ENCODE measurements at places on chromosomes 4 and X.

- DNase-seq: peak; percentile 9
Measured at GRCh38 chr4:87975466-87975865, at the start of gene SPP1. TSS of gene SPP1 (plus strand) at chr4:87975714. CDS start at chr4:87976896, 1,182 bp downstream.

DNA sequence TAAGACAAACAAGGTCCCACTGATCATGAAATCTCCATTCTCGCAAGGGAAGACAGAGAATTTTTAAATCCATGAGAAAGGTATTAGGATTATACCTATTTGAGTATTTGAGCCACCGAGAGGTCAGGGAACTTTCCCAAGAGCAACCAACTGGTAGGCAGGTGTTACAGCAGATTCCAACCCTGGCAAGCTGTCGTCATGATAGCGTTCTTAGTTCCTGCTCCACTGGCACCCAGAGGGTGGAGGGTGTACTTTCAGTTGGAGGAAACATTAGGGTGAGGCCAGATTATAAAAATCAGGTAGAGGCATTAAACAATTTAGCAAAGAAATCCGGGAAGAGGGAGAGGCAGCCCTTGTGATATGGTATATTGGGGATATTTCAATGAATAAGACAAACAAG lies 23.3 kb downstream of the COQ2 start:
- no peak for DNase-seq

DNA sequence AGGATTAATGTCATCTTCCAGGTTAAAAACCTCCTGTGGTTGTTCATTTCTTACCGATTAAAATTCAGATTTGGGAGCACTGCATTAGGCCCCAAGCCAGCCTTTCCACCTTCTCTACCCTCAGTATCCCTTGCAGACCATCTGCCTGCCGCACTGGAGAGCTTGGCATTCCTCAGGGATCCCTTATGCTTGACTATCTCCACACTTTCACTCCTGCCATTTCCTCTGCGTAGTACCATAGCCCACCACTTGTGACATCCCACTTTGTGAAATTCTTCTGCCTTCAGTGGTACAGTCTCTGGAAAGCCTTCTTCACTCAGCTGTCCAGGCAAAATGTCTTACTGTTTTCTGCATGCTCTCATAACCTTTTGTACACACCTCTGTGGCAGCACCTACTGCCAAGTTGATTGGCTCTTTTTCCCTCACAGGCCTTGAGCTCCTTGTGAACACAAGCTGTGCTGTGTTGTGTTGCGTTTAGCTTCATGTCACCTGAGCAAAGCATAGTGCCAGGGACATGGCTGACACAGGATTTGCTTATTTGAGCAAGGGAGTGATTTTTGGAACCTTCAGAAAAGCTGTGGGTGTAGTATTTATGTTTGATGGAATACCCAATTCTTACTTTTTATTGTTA lies 156.4 kb downstream of the ARX start:
- no peak for DNase-seq

- peak; percentile 71 for DNase-seq
Measured at GRCh38 chrX:53093177-53093655, 726 bp upstream of the KANTR start.

DNA sequence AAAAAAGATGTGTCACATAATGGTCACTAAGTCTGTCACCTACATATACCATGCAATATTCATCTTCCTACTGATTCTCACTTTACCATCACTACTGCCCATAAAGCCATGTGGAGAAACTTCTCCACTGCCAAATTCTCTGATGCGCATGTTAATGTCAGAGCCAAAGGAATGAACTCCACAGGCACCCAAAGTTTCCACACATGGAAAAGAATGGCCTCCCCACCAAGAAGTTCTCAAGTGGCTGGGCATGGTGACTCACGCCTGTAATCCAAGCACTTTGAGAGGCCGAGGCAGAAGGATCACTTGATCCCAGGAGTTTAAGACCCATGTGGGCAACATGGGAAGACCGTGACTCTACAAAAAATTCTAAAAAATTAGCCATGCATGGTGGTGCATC lies 43.8 kb upstream of the UGDH start:
- DNase-seq: no peak

DNA sequence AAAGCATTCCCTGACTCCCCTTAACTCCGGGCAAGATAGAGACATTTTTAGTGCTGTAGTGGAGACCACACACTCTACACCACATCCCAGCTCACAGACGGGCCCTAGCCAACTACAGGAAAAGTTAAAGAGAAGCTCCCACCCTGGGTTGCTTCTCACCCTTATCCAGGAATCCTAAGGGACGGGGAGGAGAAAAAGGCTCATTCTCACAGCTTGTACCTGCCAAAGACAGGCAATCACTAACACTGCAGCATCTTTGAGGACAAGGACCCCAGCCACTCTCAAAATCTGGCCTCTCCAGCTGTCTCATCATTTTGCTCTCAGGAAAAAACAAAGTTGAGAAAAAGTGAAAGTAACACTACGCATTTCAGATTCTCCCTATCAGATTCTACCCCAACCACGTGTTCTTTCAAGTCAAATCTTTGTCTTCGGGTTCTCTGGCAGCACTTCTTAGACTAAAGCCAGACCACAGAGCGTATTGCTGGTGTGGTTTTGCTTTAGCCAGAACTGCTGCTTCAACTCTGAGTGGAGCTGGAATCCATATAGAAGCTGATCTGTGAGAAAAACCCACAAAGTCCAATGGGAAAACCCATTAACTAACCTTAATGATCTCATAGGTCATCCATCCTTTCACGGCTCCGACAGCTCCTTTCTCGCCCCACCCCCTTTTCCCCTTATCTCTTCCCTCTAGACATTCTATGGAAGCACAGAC lies 605.9 kb upstream of the DIPK2B start:
- DNase-seq: peak; percentile 14

DNA sequence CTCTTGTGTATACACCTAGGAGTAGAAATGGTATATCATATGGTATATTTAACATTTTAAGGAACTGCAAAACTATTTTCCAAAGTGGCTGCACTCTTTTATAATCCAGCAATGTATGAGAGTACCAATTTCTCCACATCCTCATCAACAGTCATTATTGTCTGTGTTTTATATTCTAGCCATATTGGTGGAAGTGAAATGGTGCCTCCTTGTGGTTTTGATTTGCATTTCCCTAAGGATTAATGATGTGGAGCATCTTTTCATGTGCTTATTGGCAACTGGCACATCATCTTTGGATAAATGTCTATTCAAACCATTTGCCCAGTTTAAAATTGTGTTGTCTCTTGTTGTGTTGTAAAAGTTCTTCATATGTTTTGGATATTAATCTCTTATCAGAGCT lies 9.6 kb downstream of the BMP15 start:
- no peak for DNase-seq

DNA sequence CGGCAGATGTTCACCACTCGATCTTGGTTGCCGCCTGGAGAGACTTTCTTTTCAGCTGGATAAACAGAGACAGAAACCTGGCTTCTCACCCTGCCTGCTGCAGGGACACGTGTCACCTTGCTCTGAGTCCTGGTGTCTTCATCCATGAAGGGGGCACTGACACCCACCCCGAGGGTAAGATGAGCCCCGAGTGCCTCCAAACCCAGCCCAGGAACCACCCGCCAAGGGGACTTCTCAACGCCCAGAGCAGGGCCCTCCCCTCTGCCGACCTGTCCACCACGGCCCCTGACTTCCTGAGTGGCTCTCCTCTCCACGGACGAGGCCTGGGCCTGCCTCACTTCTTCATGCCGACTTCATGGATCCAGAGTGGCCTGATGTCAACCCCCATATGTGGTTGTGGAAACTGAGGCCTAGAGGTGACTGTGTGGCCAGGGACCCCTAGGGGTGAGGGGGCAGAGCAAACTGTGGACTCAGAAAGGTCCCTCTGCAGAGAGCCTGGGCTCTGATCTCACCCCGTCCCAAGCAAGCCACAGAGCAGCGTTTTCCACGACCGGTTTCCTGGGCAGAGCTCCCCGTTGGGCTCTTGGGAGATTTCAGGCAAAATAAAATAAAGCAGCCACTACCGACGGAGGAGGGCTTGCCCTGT lies 5.1 kb downstream of the ADRA2C start:
- no peak for DNase-seq

GRCh38 chr4:98778206-98778605 lies 119.8 kb upstream of the TSPAN5 start:
- no peak for DNase-seq

- DNase-seq: no peak
Measured at GRCh38 chr4:98524230-98524629, 134.2 kb downstream of the TSPAN5 start.

GRCh38 chr4:125739760-125740159 lies 425.0 kb downstream of the FAT4 start:
- DNase-seq: no peak

- no peak for DNase-seq
Measured at GRCh38 chrX:40895246-40895645, 159.9 kb upstream of the MED14 start.

- DNase-seq: no peak
Measured at GRCh38 chr4:59518005-59518823, 1681.9 kb upstream of the ADGRL3 start.

DNA sequence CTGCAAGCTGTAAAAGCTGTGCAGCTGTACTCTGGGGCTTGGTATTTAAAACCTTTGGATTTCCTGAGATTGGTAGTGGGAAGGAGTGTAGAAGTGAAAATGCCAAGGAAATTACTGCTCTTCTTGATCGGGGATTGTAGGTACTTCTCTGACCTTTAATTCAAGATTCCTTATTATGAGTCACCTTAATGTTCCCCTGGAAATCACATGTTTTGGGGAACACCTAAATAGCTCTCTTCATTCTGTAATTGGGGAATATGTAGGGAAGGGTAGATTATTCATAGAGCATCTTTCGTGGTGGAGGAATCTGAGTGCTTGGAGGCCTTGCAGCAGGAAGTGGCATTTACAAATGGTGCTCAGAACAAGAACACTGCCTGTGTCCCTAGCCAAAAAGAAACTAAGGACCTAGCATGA lies 137.8 kb downstream of the UCHL1 start:
- no peak for DNase-seq

DNA sequence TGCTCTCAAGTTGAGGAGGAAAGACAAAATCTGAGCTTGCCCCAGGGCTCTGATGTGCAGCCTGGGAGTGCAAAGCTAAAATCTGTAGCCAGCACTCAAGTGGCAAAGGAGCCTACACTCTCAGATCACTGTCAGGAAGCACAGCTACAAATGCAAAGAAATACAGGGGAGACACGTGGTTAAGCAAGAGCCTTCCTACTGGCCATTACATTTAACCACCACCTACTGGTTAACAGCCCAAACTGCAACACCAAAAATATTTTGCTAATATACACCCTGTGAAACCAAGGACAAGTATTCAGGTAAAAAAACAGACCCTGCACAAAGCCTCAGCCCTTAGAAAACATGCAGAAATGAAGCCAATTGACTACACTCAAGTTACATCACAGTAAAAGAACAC lies 170.4 kb upstream of the FGF16 start:
- DNase-seq: no peak

DNA sequence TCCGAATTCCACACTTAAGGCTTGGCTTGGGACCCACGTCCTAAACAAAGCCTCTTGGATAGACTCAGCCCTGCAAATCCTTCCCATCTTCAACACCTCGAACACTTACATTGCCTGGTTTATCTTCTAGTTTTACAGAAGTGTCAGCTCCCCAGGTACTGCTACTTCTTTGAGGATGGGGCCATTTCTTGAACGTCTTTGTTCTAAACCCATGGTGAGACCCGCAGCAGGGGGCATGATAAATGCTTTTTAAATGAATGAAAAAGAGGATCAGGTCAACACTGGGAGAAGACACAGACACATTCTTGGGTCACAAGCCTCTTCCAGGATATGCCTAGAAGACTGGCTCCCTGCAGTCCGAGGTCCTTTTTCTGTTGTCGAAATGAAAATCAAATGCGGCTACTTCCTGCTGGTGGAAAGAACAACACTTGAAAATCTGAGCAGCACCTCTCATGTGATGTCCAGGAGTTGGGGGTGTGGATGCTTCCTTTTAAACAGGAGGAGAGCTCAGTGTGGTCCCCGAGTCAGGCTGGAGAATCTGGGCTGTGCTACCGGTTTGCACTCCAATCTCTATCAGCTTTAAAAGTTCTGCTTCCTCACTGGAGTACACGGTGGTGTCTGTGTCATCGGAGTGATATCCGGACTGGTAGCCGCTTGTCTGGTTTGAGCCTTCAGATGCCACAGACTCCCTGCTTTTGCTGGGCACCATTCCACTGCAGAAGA lies 45.8 kb downstream of the KDR start:
- no peak for DNase-seq

GRCh38 chr4:73055241-73055897 lies 14.1 kb downstream of the COX18 start:
- DNase-seq: peak; percentile 20

GRCh38 chr4:16692046-16692445 lies 206.4 kb downstream of the LDB2 start:
- no peak for DNase-seq
